ENCODE measurements at places on chromosomes 7 and 10.
A peak's percentile ranks its signal among the peaks of the same experiment; 100 is the strongest.

DNA sequence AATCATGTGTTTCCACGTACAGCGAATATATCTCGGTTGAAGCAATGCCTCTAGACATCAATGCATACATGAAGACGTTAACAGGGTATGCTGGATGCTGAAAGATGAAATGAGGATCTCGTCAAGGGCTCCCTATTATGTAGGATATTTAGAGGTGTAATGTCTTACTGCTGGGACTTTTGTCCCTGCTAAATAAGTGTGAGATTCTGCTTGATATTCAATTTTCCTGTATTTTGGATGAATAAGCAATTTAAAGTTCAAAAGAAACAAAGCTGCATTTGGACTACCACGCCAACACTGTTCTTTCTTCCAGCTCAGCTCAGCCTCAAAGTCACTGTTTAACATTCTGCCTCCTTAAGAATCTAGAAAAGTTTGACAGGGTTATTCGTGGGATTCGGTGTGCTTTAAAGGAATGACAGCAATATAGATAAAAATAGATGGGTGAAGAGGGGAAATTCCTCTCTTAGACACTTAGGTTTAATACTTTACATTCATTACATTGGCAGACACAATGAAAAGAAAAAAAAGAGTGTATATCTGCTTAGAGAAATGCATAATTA, 110.1 kb upstream of the RHEB start:
- no peak for DNase-seq

- no peak for DNase-seq
Measured at GRCh38 chr10:117694190-117694589, 151.6 kb downstream of the EMX2 start.

- no peak for DNase-seq
Measured at GRCh38 chr10:116866987-116867595, 17.8 kb downstream of the ENO4 start.

DNA sequence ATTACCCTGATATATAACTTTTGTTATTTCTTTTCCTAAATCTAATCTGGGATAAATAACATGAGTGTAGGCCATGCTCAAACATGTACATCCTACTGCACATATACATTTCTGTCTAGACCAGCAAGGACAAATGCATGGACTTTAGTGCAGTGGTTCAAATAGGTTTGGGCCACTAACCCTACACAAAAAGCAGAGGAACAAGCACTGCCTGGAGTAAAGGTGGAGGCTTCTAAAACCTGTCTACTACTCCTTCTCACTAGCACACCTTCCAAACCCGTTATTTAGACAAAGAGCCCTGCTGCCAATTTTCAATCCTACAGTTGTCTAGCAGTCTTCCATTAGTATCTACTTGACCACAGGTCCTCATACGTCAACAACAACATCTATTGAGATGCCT, 34.8 kb downstream of the SGCE start:
- no peak for DNase-seq

- DNase-seq, result no peak
Measured at GRCh38 chr7:102967798-102968197, 55.0 kb downstream of the LRRC17 start.

DNA sequence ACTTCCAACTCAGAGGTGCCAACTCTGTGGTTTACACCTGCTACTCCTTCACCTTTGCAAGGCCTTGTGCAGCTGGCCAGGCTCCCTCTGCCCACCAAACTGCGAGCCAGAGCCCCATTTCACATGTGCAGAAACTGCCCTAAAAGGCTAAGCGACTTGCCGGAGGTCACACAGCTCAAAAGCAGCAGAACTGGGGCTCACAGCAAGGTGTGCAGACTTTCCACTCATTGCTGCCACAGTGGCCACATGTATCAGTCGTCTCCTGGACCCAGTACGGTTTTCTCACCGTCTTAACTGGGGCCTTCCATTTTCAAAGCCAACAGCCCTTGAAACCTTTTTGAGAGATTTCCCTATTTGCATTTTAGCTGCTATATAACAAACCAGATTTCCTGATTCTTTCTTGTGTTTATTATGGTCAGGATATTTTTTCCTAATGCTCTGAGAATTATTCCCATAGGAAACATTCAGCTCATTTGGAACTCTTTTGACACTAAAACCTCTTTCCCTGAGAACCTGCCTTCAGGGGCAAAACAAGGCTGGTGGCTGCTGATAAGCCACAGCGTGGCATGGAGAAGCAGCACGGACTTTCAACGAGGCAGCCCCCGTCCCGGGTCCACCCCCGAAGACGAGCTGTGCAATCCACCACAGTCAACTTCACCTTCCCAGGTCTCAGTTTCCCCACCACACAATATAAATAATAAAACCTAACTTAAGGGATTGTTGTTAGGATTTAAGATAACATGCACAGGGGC, 29.9 kb downstream of the SORBS1 start:
- DNase-seq, result no peak

DNA sequence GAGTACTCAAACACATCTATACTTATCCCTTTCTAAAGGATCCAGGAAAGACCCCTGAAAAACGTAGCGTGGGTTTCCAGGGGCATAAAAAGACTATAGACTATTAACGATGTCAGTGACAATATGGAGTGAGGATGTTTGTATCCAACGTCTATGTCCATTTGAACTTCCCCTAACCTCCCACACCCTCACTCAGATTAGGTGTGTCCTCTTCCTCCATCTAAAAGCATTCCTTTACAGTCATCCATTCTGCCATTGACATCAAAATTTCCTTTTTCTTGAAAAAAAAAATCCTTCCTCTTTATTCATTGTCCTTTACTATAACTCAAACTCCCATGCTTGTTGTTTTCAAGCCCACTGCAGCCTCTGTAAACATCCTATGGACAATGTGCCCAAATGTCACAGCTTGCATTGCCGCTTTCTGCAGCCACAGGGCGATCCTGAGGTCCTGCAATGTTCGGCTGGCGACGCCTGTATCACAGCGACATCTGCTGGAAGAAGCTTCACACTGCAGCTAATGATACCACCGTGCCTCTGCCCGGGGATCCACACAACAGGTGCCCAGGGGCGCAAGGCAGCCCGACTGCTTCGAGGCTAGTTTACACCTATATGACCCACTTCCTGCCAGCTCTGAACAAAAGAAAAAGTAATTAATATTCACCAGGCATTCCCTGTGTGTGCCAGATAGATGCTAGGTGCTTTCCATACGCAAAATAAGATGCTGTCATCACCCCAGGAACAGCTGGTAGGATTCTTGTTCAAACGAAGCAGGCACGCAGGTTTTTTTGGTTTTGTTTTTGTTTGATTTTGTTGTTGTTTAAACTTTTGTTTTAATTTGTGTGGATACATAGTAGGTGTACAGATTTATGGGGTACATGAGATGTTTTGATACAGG, 267.9 kb upstream of the GHITM start:
- peak; percentile 77 for DNase-seq

GRCh38 chr7:30433082-30433481, 45.5 kb downstream of the NOD1 start:
- no peak for DNase-seq

GRCh38 chr10:13349463-13350274, 1.6 kb upstream of the SEPHS1 start:
- DNase-seq, result peak; percentile 13

- DNase-seq, result no peak
Measured at GRCh38 chr7:117875566-117875965, 2.3 kb upstream of the CTTNBP2 start.

- no peak for DNase-seq
Measured at GRCh38 chr10:117112220-117112619, 25.9 kb downstream of the VAX1 start.

DNA sequence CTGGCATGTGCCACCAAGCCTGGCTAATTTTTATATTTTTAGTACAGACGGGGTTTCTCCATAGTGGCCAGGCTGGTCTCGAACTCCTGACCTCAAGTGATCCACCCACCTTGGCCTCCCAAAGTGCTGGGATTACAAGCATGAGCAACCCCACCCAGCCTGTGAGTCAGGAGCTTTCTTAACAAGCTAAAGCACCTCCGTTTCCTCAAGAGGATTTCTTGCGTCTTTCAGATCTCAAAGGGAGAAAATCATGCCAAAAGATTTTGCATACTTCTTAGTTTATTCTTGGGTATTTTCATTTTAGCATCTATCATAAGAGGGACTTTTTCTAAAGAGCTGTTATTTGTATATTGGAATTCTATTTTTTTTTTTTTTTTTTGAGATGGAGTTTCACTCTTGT, 47.9 kb upstream of the FOXK1 start:
- DNase-seq, result no peak

- no peak for DNase-seq
Measured at GRCh38 chr7:116145245-116145852, 65.0 kb upstream of the TES start.

DNA sequence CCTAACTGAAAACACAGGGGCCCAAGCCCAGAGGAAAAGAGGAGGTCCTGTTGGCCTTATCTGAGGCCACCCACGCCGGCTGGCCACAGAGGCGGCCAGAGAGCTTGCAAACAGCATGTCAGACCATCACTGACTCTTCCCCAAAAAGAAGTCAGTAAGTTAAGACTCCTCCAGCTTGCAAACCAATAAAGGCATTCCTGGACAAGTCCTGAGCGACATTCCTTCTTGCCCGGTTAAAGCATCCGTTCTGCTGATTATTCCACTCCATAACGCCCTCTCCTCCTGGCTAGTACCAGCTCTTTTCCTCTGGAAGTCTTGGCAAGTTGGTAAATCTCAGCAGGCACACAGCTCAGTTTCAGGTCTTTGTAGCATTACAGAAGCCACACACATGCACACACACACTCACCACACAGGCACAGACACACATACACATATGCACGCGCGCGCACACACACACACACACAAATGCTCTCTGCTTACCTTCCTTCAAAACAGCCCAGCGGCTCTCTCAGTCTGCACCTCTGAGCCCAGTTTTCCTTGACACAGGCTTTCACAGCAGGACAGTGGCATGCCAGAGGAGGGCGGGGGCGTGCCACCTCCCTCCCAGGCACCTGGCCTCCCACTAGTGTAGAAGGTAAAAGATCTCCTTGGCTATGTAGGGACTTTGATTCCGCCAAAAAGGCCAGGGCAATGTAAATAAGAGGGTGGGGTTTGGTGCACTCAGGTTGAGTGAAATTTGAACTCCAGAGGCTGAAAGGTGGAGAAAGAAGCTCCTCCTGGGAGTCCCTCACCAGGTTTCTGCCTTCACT, 201.4 kb downstream of the TNS3 start:
- DNase-seq, result peak; percentile 34

DNA sequence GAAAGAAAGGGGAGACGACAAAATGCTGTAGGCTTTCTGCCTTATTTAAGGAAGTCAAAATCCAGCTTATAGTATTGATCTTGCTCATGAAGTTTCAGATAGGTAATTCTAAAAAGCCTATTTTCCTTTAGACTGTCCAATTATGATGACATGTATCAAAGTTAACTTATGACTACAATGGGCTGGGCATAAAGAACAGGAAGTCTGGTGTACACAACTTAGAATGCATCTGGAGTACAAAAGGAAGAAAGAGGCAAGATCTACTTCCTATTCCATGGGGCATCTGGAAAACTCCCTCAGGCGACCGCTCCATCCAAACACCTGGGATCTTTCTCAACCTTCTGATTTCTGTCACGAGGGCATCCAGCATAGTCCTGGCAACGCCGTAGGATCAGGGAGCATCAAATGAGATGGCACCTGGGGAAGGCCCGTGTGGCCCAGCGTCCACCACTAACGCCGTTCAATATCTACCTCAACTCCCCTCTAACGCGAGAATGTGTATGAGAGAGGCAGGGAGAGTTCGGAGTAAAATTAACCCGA, 512 bp downstream of the FAM24B start:
- DNase-seq, result peak; percentile 42

- no peak for DNase-seq
Measured at GRCh38 chr7:373818-374705, 84.1 kb downstream of the FOXL3 start.

DNA sequence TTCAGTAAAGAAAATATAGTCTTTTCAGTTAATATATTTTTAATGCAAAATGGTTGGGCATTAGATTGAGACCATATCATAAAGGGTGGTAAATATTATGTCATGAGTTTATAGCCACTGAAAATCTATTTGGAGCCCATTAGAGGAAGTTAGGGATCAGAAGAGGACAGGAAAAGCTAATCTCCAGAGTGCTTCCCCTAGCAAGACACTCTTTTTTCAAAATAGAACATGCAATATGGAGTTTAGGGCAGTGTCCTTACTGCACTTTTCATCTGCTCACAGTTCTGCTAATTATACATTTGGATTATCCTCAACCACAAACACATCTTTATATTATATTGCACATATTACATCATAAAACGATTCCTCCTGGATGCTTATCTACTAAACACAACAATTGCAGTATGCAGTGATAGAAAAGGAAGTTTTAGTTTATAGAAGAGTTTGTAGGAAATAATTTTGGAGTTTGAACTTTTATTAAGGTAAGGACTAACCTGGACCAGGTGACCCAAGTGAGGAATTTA, 159.8 kb downstream of the PHF14 start:
- DNase-seq, result no peak

- DNase-seq, result no peak
Measured at GRCh38 chr10:102783568-102783967, 39.8 kb downstream of the WBP1L start.

GRCh38 chr7:40419806-40420205, 285.0 kb downstream of the SUGCT start:
- DNase-seq, result no peak

DNA sequence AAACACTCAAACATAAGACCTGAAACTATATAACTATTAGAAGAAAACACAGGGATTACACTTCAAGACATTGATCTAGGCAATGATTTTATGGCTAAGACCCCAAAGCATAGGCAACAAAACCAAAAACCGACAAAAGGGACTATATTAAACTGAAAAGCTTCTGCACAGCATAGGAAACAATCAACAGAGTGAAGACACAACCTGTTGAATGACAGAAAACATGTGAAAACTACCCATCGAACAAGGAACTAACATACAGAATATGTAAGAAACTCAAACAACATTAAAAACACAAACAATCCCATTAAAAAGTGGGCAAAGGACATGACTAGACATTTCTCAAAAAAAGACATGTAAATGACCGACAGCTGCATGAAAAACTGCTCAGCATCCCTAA, 109.0 kb downstream of the ALOX5 start:
- no peak for DNase-seq

- DNase-seq, result no peak
Measured at GRCh38 chr10:70227548-70228320, 5.5 kb downstream of the PPA1 start.

DNA sequence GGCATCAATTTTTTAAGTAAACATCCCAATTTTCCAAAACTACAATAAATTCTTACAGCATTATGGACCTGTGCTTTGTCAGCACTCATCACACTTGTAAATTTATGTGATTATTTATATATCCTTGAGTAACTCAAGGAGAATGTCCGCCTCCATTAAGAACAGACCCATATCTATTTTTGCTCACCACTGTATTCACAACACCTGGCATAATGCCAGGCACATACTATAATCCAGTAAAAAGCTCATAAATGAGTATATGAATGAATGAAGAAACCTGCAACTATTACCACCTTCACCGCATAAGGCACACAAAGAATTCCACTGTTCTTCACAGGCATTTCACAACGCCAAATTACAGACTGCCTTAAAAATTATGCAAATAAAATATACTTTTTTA, 46.9 kb downstream of the MINDY3 start:
- no peak for DNase-seq

Measured in RWPE1 (cell line).